ENCODE measurements at places on chromosomes 1 and 21.

DNA sequence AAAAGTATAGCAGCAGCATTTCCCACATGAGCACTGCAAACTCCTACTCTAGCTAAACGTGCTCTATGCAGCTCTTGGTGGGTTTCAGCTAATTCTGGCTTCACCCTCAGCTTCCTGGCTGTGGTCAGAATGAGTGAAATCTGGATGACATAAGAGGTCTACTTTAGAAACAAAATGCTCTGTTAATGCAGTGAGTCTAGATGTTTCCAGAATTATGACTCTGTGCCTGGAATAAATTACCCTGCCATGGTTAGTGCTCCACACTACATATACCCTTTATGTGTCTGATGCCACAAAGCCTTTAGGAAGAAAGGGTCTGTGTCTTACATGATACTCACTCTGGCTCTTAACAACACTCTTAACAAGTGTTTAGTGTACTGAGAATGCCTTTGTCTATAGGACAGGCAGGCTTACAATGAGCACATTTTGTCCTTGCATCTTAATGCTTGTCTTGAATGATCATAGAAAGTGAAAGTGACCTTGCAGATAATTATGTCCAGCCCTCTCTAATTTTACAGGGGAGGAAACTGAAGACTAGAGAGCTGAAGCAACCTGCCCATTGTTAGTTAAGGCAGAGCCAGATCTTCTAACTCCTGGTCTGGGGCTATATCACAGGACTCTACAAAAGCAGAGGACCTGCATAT is 9.2 kb downstream of the S100A10 start:
- no peak for DNase-seq

GRCh38 chr1:176983731-176984130 is 180.8 kb downstream of the ASTN1 start:
- no peak for DNase-seq

DNA sequence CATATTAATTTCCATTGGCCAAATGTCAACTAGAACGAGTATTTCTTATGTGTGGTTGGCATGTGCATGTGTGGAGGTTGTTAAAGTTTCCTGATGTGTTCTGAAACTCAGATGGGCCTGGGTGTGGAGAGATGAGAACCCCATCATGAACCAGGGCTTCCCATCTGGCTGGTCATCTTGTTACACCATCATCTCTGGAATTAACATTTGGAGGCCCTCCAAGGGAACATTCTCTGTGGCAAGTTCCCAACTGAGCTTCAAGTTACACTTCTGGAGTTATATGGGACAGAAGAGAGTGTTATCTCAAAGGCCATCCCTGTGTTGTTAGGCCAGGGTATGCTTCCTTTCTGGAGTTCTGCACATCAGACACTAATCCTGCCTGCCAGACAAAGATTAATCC is 183.6 kb downstream of the TTLL7 start:
- no peak for DNase-seq

DNA sequence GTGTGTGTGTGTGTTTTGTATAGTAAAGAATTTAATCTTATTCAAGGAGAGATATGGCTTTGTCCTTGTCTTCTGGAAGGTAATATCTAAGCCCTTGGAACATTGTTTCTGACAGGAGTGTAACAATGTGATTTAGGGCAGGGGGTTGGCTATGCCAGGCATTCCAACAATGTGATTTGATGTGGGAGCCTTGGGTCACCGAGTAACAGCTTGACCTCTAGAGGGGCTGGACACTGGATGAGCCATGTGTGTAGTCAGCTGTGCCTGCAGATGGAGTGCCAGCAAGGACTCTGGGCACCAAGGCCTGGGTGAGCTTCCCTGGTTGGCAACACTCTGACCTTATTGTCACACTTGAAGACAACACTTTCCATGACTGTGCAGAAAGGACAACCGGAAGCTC is 336.1 kb upstream of the ZP4 start:
- no peak for DNase-seq

DNA sequence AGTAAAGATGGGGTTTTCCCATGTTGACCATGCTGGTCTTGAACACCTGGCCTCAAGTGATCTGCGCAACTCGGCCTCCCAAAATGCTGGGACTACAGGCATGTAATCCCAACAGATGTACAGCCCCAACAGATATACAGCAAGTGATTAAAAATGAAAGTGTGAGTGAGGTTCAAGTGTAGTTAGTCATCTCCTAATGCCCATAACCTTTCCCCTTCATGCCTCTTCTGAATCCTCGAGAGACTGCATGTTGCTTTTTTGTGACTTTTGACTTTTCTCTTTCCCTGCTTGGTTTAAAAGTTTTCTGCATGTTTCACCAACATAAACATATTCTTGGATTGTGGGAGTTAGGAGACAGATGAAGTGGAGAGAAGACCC is 31.2 kb downstream of the KCNK2 start:
- DNase-seq = no peak

DNA sequence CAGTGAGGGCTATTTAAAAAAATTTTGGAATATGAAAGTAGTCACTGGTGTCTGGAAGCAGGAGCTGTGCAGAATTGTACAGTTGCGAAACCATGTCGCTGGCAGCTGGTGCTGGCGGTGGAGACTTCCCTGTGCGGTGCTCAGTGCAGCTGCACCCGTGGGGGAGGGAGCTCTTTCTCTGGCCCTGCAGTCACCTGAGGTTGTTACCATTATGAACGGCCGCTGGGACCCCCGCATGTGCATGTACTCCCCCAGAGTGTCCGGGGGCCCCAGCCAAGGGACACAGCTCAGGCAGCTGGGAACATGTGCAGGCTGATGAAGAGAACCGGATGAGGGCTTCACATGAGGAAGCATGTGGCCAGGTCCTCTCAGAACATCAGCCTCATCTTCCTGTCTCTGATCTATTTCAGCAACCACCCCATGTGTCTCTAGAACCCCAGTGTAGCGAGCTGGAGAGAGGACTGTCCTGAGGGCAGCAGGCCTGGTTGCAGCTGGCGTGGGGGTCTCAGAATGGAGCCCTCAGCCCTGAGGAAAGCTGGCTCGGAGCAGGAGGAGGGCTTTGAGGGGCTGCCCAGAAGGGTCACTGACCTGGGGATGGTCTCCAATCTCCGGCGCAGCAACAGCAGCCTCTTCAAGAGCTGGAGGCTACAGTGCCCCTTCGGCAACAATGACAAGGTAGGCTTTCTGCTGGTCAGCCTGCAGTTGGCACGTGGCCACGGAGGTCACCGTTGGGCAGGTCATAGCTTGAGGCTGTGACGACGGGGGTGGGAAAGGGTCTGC is at the start of gene TRPM2:
Gene TRPM2 (plus strand): TSS at position 431 of the 780 bp plus-strand sequence. CDS start 80 bp downstream, at position 511.
- DNase-seq = no peak

DNA sequence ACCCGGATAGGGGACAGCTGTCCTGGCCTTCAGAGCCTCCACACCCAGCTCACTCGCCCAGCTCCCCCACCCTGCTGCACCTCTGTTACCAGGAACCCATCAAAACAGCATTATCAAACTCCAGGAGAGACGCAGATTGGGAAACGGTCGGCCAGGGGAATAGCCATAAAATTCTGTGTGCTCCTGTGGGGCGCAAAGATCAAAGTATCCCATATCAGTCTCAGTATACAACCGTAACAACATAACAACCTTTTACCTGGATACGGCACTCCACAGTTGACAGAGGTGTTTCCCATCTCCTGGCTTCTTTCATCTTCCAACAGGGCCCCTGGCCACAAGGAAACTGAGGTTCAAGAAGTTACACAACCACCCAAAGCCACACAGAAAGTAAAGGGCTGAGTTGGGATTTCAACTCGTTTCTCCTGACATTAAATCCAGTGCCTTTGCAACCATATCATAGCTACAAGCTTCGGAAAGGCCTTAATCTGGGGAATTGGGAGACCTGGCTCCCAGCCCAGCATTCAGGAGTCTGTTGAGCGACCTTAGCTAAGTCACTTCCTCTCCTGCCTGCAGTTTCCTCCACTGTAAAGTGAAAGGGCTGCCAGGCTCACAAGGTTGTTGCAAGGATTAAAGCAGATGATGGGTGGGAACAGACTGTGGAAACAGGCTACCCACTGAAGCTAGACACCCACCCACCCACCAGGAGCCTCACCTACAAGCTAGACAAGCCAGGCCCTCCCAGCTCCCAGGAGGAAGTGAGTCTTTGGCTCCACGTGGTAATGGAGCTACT is 8.1 kb upstream of the EPHB2 start:
- DNase-seq = no peak

GRCh38 chr21:45055861-45056260 is 18.5 kb upstream of the ADARB1 start:
- DNase-seq = no peak

DNA sequence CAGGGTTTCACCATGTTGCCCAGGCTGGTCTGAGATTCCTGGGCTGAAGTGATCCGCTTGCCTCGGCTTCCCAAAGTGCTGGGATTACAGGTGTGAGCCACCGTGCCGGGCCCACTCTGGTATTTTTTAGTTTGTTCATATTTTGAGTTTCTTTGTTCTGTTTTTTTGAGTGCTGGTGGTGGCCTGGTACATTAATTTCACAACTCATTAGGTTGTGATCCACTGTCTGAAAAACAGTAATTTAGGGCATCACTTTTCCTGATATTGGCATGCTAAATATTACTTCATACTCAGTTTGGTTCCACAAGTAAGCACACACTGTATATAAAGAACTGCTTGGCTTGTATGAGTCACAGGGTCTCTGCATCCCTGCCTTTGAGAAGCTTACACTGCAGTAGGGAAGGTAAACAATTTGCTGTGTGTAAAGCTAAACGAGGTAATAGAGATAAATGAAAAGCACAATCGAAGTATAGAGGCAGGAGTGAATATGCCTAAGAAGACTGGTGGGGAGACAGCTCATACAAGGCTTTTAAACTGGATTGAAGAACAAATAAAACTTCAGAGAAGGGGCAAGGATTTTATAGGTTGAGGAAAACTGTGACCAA is 7.7 kb downstream of the SNX27 start:
- no peak for DNase-seq
